Glutamatergic neuron (in vitro differentiated cells): ENCODE measurements at places on chromosomes 5 and 9. TPM values are rescaled to one million over a fixed set of nuclear protein-coding genes. Genes with fewer than 3 reads are reported as not detected.
A peak's percentile ranks its signal among the peaks of the same experiment; 100 is the strongest.

Gene KIAA0825
- 1.2 TPM for total RNA-seq

Gene TTC16
- total RNA-seq = not detected

Gene ZNF879
- total RNA-seq = 5.7 TPM

GRCh38 chr5:122341087-122341486 lies 29.1 kb downstream of the SNCAIP start:
- no peak overlapping the region for H3K27ac ChIP-seq
- H3K27me3 ChIP-seq = no peaks in the 10 kb centered on the region
- H3K4me3 ChIP-seq = no peak overlapping the region
- no peaks in the 10 kb centered on the region for H3K36me3 ChIP-seq

DNA sequence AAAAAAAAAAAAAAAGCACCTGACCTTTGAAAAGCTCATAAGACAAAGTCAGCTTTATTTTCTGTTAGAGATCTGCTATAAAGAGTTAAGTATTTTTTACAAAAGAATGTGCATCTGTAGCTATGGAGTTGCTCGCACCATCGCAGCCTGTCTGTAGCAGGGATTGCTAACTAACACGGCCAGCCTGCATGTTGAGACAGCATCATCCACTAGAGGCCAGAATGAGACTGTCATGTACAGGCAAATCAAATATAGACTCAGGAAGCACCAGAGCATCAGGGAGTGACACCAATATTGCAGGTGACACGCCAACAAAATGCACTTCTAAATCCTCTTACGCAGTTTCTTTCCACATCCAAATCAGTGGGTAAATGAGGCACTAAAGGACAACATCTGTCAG lies 136.3 kb upstream of the RASEF start:
- H3K4me1 ChIP-seq = peaks cover 47% of the 10 kb centered on the region
- no peaks in the 10 kb centered on the region for H3K36me3 ChIP-seq
- peak; percentile 63 for DNase-seq
